ENCODE measurements at places on chromosomes 4 and X. TPM values are rescaled to one million over a fixed set of nuclear protein-coding genes. Genes with fewer than 3 reads are reported as not detected.

GRCh38 chrX:19931146-19931545 is 43.7 kb upstream of the SH3KBP1 start:
- no peak for DNase-seq
- H3K27me3 ChIP-seq: no peaks in the 10 kb centered on the region
- no peak overlapping the region for H3K27ac ChIP-seq

GRCh38 chr4:6345096-6345830 is 75.6 kb downstream of the WFS1 start:
- no peak overlapping the region for H3K4me3 ChIP-seq
- no peaks in the 10 kb centered on the region for H3K36me3 ChIP-seq

GRCh38 chrX:314049-314448 is 4.5 kb downstream of the GTPBP6 start:
- no peaks in the 10 kb centered on the region for H3K4me1 ChIP-seq
- H3K36me3 ChIP-seq: peaks cover 63% of the 10 kb centered on the region
- H3K4me3 ChIP-seq: no peak overlapping the region
- H3K27me3 ChIP-seq: no peaks in the 10 kb centered on the region
- H3K27ac ChIP-seq: no peak overlapping the region
- no peak for DNase-seq

GRCh38 chr4:120447774-120448173 is 381.1 kb upstream of the MAD2L1 start:
- no peaks in the 10 kb centered on the region for H3K27me3 ChIP-seq
- no peak overlapping the region for H3K27ac ChIP-seq
- H3K4me3 ChIP-seq: no peak overlapping the region

DNA sequence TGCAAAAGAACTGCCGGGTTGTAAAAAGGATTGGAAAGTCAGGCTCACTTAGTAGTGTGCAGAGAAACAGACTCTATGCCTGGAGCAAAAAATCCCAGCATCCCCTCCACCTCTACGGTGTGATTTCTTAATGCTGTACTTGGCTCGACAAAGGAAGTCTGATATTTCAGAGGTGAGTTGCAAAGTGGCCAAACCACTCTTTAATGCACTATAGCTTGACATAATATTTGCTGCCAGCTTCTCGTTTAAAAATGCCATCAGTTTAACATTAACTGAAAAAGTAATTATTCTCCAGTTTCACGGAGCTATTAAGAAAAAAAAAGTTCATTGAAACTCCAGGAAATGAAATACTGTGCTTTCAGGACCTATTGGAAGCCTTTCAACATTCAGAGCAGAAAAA is 448.3 kb upstream of the ZFP42 start:
- no peaks in the 10 kb centered on the region for H3K4me1 ChIP-seq
- no peaks in the 10 kb centered on the region for H3K27me3 ChIP-seq
- no peak overlapping the region for H3K4me3 ChIP-seq
- H3K27ac ChIP-seq: no peak overlapping the region
- no peaks in the 10 kb centered on the region for H3K36me3 ChIP-seq
- DNase-seq: peak; percentile 73

GRCh38 chrX:19003756-19004155 is 19.8 kb upstream of the PHKA2 start:
- no peak for DNase-seq
- peaks cover 3% of the 10 kb centered on the region for H3K27me3 ChIP-seq
- H3K4me1 ChIP-seq: no peaks in the 10 kb centered on the region
- no peak overlapping the region for H3K4me3 ChIP-seq

DNA sequence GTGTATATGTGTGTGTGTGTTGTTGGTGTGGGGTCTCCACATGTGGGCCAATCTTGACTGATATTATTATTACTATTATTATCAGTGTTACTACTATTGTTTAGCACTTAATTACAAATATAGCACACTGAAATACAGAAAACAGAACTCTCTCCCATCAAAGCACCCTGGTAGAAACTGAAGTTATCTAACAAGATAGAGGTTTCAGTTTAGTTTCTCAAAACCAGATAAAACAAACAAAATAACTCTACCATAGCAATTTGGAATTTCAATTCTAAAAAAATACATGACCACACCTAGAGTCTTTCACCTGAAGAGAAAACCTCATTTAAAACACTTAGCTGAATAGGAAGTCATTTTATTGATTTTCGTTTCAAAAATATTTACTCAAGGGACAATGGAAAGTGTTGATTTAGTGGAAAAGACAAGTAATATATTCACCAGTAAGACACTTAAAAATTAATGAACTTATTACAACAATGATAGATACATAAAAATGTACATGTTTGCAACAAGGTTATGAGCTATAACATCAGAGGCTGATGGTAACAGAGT is 252.3 kb downstream of the PDHA2 start:
- no peaks in the 10 kb centered on the region for H3K4me1 ChIP-seq
- no peaks in the 10 kb centered on the region for H3K27me3 ChIP-seq
- DNase-seq: no peak
- H3K4me3 ChIP-seq: no peak overlapping the region
- H3K36me3 ChIP-seq: no peaks in the 10 kb centered on the region

DNA sequence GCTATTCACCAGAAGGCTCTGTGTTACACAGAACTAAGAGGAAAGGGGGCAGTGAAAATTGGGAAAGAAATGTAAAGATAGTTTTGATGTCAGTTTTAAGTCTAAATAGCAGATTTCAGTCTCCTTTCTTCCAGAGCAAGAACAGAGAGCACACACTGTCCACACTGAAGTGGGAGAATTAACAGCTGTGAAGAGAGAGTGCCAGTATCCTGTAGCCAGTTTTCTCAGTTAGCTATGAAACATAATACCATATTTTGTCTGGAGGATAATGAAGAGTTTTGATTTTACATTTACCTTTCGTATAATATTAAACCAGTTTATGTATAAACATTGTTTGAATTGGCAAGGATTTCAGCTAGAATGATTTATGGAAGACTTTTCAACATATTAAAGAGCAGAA is 35.1 kb downstream of the FBXO8 start:
- no peak overlapping the region for H3K4me3 ChIP-seq
- no peaks in the 10 kb centered on the region for H3K36me3 ChIP-seq
- no peak for DNase-seq
- no peaks in the 10 kb centered on the region for H3K27me3 ChIP-seq
- H3K27ac ChIP-seq: no peak overlapping the region
- H3K4me1 ChIP-seq: no peaks in the 10 kb centered on the region

DNA sequence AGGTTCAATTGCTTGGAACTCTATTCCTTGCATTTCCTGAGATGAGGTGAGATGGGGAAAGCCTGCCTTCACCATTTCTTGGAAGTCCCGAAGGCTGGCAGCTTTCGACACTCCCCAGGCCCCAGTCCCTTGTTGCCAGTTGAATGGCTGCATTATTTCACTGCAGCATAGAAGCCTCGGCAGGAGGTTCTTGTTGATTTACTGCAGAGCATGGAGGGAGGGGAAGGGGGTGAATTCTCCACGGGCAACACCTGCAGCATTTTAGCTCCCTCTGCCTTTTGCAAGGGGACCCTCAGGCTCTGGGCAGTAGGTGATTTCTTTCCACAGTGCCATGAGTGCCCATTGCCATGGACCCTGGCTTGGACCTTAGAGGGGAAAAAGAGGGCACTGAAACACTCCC is 10.7 kb upstream of the BCLAF3 start:
- H3K4me1 ChIP-seq: no peaks in the 10 kb centered on the region
- H3K36me3 ChIP-seq: no peaks in the 10 kb centered on the region
- H3K27me3 ChIP-seq: no peaks in the 10 kb centered on the region
- no peak overlapping the region for H3K4me3 ChIP-seq

DNA sequence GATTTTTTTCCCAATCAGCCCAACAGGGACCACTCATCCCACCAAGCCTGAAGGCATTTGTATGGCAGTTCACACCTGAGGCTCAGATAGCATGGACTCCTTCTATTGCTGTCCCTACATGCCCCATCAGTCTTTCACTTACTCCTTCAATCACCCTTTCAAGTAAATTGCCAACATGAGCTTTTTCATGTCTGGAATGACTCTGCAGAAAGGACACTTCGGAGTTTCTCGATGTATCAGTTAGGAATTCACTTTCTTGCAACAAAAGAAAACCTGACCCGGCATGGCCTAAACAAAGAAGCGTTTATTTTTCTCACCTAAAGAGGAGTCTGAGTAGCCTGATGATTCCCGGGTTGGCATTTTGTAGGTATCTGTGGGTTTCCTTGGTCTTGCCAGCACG is 38.6 kb downstream of the RXFP1 start:
- H3K27me3 ChIP-seq: no peaks in the 10 kb centered on the region
- H3K36me3 ChIP-seq: no peaks in the 10 kb centered on the region
- no peak overlapping the region for H3K27ac ChIP-seq
- H3K4me1 ChIP-seq: no peaks in the 10 kb centered on the region
- H3K4me3 ChIP-seq: no peak overlapping the region

DNA sequence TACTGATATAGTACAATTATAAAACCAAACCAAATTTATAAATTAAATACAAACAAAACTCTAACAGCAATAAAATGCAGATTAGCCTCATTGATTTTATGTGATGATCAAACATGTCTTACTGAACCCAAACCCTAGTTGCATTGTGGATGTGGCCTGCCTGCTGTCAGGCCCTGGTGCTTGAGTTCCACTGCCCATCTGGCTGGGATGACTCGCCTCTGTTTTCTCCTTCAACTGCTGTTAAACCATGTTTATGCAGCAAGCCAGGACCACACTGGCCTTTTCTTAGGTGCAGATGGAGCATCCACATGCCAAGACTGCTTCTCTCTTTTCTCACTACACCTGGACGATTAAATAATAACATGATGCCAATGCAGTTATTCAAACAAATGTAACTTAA is 22.6 kb downstream of the NAP1L5 start:
- no peak overlapping the region for H3K27ac ChIP-seq
- no peak overlapping the region for H3K4me3 ChIP-seq
- H3K36me3 ChIP-seq: peaks cover 67% of the 10 kb centered on the region
- H3K27me3 ChIP-seq: no peaks in the 10 kb centered on the region

GRCh38 chr4:94455081-94455480 is 3.3 kb downstream of the PDLIM5 start:
- no peaks in the 10 kb centered on the region for H3K36me3 ChIP-seq
- no peak overlapping the region for H3K4me3 ChIP-seq

- no peaks in the 10 kb centered on the region for H3K36me3 ChIP-seq
- no peak for DNase-seq
- H3K27me3 ChIP-seq: no peaks in the 10 kb centered on the region
Observed at GRCh38 chr4:87416965-87417364, 5.4 kb upstream of the NUDT9 start.

- H3K4me3 ChIP-seq: no peak overlapping the region
- H3K36me3 ChIP-seq: no peaks in the 10 kb centered on the region
- H3K4me1 ChIP-seq: peaks cover 12% of the 10 kb centered on the region
Observed at GRCh38 chr4:83489711-83490326, 4.9 kb upstream of the ABRAXAS1 start.

DNA sequence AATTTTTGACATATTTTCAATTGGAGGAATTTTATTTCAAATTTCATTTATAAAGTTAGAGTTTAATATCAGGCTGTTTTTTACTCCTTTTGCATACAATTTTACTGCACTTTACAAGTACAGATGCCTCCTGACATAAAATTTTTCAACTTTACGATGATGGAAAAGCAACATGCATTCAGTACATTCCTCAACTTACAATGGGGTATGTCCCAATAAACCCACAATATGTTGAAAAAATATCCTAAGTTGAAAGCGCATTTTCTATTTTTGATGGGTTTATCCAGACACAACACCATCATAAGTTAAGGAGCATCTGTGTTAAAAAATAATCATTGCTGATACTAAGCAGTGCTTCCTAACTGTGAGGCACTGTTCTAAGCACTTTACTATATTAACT is 4.3 kb downstream of the KLHL5 start:
- H3K36me3 ChIP-seq: no peaks in the 10 kb centered on the region
- H3K4me3 ChIP-seq: no peak overlapping the region
- no peaks in the 10 kb centered on the region for H3K27me3 ChIP-seq
- H3K4me1 ChIP-seq: no peaks in the 10 kb centered on the region
- no peak overlapping the region for H3K27ac ChIP-seq

Gene PAGE2B
- not detected for total RNA-seq

Gene PDE6B
- total RNA-seq: 10.9 TPM

Gene DUX4
- total RNA-seq: not detected

Gene PITX2
- not detected for total RNA-seq
